ENCODE measurements at places on chromosomes 4 and X. TPM values are rescaled to one million over a fixed set of nuclear protein-coding genes. Genes with fewer than 3 reads are reported as not detected.

The ANTXR2 gene
- 19.6 TPM for total RNA-seq

The RHOXF2 gene
- total RNA-seq: not detected

The IL21 gene
- total RNA-seq: not detected

DNA sequence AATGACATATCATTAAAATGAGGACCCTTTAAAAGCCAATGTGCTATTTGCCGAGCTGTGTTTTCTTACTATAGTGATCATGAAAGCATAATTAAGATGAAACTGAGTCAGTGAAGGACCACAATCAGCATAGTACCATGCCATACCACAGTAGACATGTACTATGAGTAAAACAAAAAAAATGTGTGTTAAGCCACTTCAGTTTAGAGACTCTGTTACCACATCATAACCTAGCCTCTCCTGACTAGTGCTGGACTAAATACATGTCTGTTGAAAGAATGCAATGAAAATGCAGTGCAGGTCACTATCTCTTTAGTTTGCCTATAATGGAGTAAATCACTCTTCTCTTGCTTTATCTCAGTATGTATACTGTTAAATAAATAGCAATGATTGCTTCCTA lies 12.3 kb upstream of the DDX53 start:
- no peak for DNase-seq

DNA sequence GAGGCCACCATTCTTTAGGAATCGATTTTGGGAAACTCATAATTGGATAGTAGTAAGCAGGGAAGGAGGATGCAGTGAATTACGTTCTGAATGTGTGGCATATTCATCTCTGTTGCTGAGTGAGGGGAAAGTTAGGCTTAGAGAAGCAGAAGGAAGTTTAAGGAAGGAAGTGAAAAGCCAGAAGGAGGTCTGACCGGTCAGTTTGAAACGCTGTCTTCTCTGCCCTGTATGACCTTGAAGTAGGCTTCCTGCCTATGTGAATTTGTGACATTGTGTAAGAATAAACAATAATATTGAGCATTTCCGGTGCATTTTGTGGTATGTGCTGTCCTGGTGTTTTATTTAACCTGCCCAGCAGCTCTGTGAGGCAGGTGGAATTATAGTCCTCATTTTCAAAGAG lies 67.3 kb downstream of the PDLIM5 start:
- DNase-seq: no peak

GRCh38 chrX:150348365-150348764 lies 14.8 kb upstream of the MAMLD1 start:
- DNase-seq: no peak

- DNase-seq: no peak
Observed at GRCh38 chr4:178068136-178068535, 625.9 kb upstream of the AGA start.

DNA sequence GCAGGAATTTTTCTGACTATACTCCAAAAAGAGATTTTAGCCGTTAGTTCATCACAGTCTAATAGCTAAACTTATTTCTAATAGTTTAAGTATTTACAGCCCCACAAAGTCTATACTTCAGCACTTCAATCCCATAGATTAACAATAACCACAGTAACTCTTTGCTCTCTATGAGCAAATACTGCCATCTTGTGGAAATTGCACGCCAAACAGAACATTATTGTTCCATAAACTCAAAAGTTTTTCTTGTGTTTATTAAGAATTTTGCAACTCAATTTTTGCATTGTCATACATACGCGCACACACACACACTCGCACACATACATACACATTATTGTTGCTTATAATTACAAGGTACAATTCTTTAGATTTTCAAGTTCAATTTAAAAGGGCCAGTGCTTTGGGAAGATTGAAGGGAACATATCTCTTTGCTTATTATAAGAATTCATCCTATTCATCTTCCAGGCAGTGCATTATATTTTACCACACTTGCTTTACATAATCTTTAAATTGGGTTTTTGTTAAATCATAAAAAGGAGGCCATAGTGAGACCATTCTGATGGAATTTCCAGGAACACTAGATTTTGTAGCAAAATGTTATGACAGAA lies 63.8 kb upstream of the ATOH1 start:
- DNase-seq: no peak

Measured in activated B cell treated with CpG ODN at 0.5 μM for 24 hours (primary cell).